ENCODE measurements at places on chromosomes 4 and X. TPM values are rescaled to one million over a fixed set of nuclear protein-coding genes. Genes with fewer than 3 reads are reported as not detected.

The AKAP14 gene
- not detected for total RNA-seq

The NIPAL1 gene
- 1.1 TPM for total RNA-seq

The MAP7D2 gene
- 0.20 TPM for total RNA-seq

The CENPE gene
- 39.0 TPM for total RNA-seq

The TMEM35A gene
- total RNA-seq, result not detected

The ASMT gene
- total RNA-seq, result not detected

The SHROOM4 gene
- not detected for total RNA-seq

The CHST7 gene
- total RNA-seq, result 2.8 TPM

The KCTD8 gene
- not detected for total RNA-seq

The MAGEA2B gene
- not detected for total RNA-seq

The ASB11 gene
- not detected for total RNA-seq

The EXOC1 gene
- total RNA-seq, result 19.1 TPM

The ACSL1 gene
- total RNA-seq, result 12.8 TPM

The UTP3 gene
- 33.5 TPM for total RNA-seq

The CTAG1A gene
- not detected for total RNA-seq

The YIPF6 gene
- total RNA-seq, result 14.3 TPM

The TCEAL7 gene
- total RNA-seq, result not detected

The LNX1 gene
- total RNA-seq, result not detected

The STPG2 gene
- total RNA-seq, result 0.16 TPM

The EDNRA gene
- total RNA-seq, result not detected

The F8A2 gene
- not detected for total RNA-seq

The ARR3 gene
- not detected for total RNA-seq

The ATP10D gene
- total RNA-seq, result 4.1 TPM

The GABRA4 gene
- total RNA-seq, result not detected

The RASGEF1B gene
- total RNA-seq, result 6.1 TPM

The SHISA3 gene
- total RNA-seq, result 0.23 TPM

The CCSER1 gene
- total RNA-seq, result not detected

The ENPEP gene
- total RNA-seq, result 0.05 TPM

The TBC1D1 gene
- 79.4 TPM for total RNA-seq

The GRIA3 gene
- total RNA-seq, result not detected

The RFC1 gene
- 114 TPM for total RNA-seq

The PGAM4 gene
- 1.3 TPM for total RNA-seq

The UCP1 gene
- total RNA-seq, result not detected

The PDGFRA gene
- total RNA-seq, result not detected

The PLRG1 gene
- total RNA-seq, result 121 TPM

The CXCL3 gene
- not detected for total RNA-seq

The GPR50 gene
- total RNA-seq, result not detected

The CTAG1B gene
- not detected for total RNA-seq

The HSD17B13 gene
- 0.16 TPM for total RNA-seq

The SLITRK4 gene
- total RNA-seq, result not detected

The PCDH7 gene
- total RNA-seq, result not detected

The DTHD1 gene
- total RNA-seq, result 1.3 TPM

The TXK gene
- total RNA-seq, result 23.5 TPM

The ITM2A gene
- total RNA-seq, result 70.5 TPM

The HSFX3 gene
- total RNA-seq, result not detected

The CSAG2 gene
- not detected for total RNA-seq

The PABPC1L2A gene
- not detected for total RNA-seq

The KCNIP4 gene
- total RNA-seq, result not detected

The HS6ST2 gene
- 0.47 TPM for total RNA-seq

The SSX4B gene
- total RNA-seq, result not detected

The FOXP3 gene
- total RNA-seq, result 22.3 TPM

The SLC7A11 gene
- 3.7 TPM for total RNA-seq

Data from activated CD8-positive, alpha-beta T cell treated with anti-CD3 and anti-CD28 coated beads for 36 hours (primary cell).